Renal pelvis (tissue), 12 donors: ENCODE measurements at places on chromosomes 1 and 21. TPM values are rescaled to one million over a fixed set of nuclear protein-coding genes. Genes with fewer than 3 reads are reported as not detected.
A peak's percentile ranks its signal among the peaks of the same experiment; 100 is the strongest.

The OR10J1 gene
- polyA plus RNA-seq, result not detected

The TAL1 gene
- polyA plus RNA-seq, result 5.1 TPM

The PALMD gene
- 2.3 TPM for polyA plus RNA-seq

The FAM151A gene
- polyA plus RNA-seq, result 39.5 TPM

The CD58 gene
- 17.5 TPM for polyA plus RNA-seq

The MOV10 gene
- 81.0 TPM for polyA plus RNA-seq

The FMOD gene
- 36.7 TPM for polyA plus RNA-seq

The LCE2C gene
- not detected for polyA plus RNA-seq

The KMO gene
- polyA plus RNA-seq, result 18.2 TPM

The PTPN7 gene
- polyA plus RNA-seq, result 1.3 TPM

DNA sequence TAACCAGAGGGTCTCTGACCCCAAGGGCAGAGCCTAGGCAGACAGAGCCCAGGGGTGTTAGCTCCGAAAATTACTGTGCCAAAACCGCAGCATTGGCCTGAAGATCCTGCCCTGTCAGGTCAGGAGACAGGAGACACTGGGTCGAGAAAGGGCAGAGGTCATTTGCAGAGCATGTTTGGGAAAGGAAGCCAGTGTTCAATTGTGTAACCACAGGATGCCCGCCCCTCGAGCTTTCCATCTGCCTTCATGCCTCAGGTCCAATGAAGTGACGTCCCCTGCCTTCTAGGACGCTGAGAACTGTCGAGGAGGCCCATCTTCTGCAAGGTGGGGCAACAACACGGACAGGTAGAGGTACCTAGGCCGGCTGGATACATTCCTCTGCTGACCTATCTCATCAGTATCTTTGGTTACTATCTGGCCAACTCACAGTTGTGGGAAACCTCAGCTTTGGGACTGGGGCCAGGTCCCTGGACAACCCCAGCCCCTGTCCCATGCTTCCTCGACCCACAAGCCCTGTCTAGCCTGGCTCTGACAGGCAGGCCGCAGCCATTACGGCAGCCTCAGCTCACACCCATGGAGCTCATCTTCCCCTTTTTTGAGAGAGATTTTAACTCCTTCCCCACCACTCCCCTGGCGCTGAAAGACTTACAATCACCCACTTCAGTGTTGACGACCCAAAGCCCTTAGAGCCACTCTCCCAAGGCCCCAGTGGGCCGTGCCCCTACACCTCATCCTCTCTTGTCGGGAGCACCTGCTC lies 1.3 kb downstream of the ARL8A start:
- DNase-seq, result no peak

DNA sequence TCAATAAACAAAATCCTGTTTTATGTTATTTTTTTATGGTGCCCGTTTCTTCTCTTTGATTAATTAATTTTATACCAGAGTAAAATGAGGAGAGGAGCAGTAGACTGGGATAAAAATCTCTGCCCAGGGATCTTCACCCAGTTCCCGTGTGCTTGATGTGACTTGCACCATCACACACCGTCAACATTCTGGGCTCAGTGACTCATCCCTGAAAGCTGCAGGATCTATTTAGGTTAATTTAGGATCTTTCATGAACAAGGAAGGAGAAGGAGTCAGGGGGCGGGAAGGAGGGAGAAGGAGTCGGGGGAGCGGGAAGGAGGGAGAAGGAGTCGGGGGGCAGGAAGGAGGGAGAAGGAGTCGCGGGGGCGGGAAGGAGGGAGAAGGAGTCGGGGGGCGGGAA lies 182.4 kb downstream of the SMYD3 start:
- no peak for DNase-seq

- DNase-seq, result no peak
Observed at GRCh38 chr1:16122350-16122881, 33.5 kb downstream of the EPHA2 start.

GRCh38 chr1:223712850-223713474 lies 623 bp downstream of the CAPN2 start:
- no peak for DNase-seq

DNA sequence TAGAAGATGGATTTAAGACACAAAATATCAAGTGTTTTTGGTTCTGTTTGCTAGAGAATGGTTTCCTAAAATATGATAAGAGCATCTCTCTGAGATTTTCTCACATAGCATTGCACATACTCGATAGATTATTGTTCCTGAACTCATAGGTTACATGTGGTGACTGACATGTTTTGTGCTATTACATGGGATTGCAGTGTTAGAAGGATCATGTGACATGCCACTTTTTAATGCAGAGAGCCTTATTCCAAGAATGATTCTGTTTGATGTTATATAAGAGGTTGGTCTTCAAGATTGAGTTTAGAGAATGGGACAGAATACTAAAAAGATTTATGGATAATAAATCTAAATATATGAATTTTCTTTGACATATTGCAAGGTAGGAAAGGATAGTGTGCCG lies 34.4 kb upstream of the SPAG17 start:
- DNase-seq, result no peak

- DNase-seq, result no peak
Observed at GRCh38 chr1:169683661-169684060, 27.8 kb downstream of the SELL start.

DNA sequence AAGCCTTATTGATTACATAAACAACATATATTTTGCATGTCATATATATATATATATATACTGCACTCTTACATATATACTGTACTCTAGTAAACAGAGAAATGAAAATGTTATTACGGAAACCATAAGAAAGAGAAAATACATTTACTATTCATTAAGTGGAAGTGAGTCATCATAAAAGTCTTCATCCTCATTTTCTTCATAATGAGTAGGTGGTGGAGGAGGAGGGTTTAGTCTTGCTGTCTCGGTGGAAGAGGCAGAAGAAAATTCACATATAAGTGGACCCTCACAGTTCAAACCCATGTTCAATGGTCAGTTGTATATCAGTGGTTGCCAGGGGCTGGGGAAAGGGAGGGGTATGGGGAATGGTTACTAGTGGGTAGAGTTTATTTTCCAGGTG lies 8.0 kb upstream of the IFNLR1 start:
- DNase-seq, result no peak

- DNase-seq, result peak; percentile 74
Observed at GRCh38 chr1:234699795-234700665, 90.1 kb upstream of the IRF2BP2 start.

DNA sequence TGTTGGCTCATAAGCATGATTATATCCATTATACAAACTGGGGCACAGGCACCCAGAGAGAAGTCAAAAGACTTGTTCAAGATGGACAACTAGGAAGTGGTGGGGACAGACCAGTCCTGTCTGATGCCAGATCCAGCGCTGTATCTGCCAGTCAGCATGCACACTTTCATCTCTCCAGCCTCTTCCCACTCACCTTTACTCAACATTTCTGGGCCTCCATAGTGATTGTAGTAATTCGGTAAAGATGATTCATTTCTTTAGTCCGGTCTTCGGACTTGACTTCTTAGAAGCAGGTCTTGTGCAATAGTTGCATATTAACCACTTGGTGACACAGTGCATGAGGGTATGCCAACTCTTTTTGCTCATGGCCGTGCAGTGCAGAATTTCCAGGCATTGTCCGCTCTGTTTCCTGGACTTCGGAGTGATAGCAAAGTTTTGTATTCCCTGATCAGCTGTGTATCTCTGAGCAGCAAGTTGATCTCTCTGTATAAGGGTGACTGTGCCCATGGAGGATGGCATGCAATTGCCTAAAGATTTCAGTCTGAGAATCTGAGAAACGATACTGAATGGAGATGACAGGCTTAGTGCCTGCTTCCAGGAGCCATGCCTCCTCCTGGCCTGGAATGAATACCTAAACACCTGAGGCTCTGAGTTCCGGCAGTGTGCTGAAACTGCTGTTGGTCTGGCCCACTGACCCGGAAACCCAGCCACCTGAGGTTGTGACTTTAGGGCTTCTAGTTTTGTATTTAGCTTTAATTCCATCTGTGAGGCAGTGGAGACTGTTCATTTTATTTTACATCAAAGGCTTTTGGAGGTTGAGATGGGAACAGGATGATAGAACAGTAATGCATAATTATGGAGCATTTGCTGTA lies 39.0 kb downstream of the GALNT2 start:
- no peak for DNase-seq

- DNase-seq, result no peak
Observed at GRCh38 chr1:209850342-209850979, 22.7 kb downstream of the UTP25 start.

GRCh38 chr1:211133393-211133835 lies 534 bp downstream of the KCNH1 start:
- DNase-seq, result peak; percentile 27

GRCh38 chr1:27915082-27915575 lies 19.7 kb upstream of the SMPDL3B start:
- no peak for DNase-seq

- DNase-seq, result no peak
Observed at GRCh38 chr1:21705303-21705980, 36.3 kb upstream of the RAP1GAP start.

DNA sequence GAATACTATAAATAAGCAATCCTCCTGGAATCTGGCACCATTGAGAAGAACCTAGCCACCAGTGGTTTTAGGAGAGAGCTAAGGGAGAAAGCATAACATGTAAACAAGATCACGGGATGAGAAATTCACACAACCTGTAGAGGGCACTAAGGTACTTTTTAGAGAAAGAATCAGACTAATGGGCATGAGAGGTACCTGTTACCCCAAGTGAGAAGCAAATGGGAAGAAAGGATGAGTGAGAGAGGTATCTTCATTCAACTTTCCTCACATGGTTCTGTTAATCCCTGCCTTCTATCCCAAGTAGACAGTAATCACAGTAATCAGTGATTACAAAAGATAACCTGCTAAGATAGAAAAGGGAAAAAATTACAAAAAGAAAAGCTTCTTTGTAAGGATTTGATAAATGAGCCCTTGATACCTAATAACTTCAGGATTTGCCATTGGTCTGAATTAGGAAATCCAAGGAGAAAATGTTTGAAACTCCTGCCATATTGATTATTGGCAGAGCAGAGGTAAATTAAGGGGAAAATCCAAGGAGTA lies 251.1 kb upstream of the ADGRL2 start:
- DNase-seq, result no peak

DNA sequence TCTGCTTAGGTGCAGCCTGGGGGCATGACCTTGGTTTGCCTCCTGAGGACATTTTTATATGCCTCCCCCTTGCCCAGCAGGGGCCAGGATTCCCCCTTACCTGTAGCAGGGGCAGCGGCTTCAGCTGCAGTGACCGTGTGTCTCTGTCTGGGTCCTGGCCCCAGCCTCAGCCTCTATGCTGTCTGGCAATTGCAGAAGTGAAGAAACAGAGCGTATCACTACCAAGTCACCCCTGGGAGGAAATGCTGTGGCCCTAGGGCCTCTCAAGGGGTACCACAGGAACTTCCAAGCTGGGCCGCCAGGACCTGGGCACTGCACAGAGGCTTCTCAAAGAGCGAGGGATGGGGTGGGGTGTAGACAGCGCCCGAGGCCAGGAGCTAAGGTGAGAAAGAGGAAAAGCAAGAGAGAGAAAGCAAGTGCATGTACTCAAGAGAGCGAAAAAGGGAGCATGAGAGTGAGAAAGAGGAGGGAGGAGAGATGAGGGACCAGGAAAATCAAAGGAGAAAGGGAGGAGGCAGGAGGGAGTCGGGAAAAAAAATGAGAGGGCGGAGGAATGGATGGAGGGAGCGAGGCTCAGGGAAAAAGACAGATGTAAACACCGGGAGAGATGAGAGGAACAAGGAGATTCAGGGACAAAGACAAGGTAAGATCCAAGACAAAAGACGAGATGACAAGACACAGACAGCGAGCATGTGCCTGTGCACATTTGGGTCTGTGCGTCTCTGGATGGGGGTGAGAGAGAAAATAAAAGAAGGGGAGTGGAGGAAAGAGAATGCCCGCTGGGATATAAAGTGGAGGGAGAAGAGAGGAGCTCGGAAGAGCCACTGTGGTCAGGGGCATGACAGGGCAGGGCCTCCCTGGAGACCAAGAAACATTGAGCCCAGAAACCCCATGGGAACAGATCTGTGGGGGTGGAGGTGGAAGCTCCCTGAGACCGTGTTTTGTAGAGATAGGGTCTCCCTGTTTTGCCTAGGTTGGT lies at the start of gene PTAFR:
TSS of gene PTAFR (minus strand) at position 199 of the 979 bp plus-strand sequence. CDS start 25,669 bp downstream, outside the sequence.
- no peak for DNase-seq
